Dermis microvascular lymphatic vessel endothelial cell (primary cell): ENCODE measurements at places on chromosomes 3 and 15. TPM values are rescaled to one million over a fixed set of nuclear protein-coding genes. Genes with fewer than 3 reads are reported as not detected.

DNA sequence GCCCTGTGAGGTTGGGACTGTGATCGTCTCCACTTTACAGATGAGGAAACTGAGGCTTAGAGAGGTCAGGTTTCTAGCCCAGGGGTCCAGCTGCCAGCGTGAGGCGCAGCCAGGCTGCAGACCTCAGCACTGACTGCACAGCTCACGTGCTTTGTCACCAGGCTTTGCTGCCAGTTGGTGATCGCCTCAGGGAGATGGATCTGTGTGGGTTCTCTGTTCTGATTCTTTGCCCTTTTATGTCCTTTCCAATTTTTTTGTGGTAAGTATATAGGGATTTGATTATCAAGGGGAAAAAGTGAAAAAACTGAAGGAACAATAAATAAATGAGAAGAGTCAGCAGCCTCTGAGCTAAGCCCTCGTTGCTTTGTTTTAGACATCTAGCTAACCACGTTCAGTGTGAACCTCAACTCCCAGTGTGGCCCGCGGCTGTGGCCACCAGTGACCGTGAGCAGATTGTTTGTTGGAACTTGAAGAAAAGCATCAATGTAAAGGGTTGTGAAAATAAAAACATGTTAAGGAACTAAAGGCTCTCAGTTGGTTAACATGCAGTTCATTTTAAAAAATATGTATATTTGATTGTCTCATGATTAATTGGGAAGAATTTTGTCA is 117.6 kb downstream of the PDE8A start:
- DNase-seq = no peak

The IL12A gene
- 0.13 TPM in 1 of 2 replicates, not detected in the other for total RNA-seq

DNA sequence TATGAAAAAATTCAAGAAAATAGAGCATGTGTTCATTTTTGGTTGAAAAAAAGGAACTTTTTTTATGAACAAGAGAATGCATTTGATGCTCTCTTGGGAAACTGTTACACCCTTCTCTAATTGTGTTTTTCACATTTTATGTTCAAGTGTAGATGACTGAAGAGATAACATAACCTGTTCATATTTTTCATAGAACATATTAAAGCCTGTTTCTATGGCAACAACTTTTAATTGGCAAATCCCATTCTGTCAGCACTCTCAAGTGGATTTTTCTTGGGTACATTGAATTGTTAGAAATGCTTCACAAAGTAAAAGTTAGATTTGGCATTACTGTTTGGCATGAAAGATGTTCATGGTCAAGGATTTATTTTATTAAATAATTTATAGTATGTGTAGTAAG is 117.5 kb downstream of the MBNL1 start:
- no peak for DNase-seq

DNA sequence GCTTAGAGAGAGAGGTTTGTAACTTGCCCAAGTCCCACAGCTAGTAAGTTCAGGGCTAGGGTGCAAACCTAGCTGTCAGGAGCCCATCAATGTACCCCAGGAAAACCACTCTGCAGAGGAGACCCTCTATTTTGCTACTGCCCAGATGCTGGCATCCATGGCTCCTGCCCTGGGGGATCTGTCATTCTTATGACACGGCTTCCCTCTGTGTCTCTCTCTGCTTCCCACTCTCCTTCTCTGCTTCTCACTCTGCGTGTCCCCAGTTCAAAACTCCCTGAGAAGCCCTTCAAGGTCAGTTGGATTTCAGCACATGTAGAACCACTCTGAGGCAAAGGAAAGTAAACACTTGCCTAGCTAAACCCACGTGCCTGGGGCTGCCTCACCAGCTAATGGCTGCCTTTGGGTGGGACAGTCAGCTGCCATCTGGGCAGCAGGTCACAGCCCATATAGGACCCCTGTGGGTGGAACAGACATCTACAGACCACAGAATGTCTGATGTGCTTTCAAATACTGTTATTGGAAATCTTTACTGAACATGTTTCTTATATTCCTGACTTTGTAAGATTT is 29.4 kb upstream of the SLCO2A1 start:
- no peak for DNase-seq

DNA sequence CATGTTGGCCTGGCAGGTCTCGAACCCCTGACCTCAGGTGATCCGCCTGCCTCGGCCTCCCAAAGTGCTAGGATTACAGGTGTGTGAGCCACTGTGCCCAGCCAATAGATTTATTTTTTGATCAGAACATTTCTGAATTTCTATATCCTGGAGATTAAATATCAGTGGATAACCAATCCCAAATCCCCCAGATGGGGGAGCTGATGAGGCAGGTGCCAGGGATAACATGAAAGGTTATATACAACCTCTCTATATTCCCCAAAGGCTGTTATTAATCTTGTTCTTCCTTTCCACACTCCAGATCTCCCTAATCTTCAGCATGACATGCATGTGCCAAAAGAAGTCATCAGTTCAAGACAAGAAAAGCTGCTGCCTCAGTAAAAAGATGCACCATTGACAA is 112.3 kb downstream of the WDR76 start:
- peak; percentile 59 for DNase-seq

DNA sequence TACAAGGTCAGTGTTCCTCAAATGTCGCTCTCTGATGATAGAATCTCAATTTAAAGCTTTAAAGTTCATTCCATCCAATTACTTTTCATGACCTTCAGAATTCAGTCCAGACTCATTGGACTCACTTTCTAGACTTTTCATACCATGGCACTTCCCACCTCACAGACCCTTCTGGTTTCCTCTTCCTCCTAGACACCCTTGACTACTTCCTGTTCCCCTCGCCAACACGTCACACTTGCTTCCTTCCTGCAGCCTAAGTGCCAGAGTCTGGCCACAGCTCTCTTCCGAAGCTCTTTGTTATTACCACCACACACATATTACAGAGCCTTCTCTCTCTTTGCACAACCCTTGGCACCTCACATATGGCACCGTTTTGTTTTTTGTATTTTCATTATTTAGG is 59.1 kb upstream of the UMPS start:
- peak; percentile 19 for DNase-seq

The IL17RD gene
- total RNA-seq = 0.26 and 0.38 TPM in 2 replicates

- DNase-seq = no peak
These were observed 189.9 kb upstream of the TSC22D2 start for GRCh38 chr3:150218236-150218635.

The KNL1 gene
- 5.1 and 14.2 TPM in 2 replicates for total RNA-seq
